ENCODE measurements at places on chromosomes 1 and 21.

- no peak for DNase-seq
Measured at GRCh38 chr1:190066011-190066410, 411.7 kb downstream of the BRINP3 start.

- no peak for DNase-seq
Measured at GRCh38 chr21:36902793-36903192, 63.7 kb downstream of the HLCS start.

DNA sequence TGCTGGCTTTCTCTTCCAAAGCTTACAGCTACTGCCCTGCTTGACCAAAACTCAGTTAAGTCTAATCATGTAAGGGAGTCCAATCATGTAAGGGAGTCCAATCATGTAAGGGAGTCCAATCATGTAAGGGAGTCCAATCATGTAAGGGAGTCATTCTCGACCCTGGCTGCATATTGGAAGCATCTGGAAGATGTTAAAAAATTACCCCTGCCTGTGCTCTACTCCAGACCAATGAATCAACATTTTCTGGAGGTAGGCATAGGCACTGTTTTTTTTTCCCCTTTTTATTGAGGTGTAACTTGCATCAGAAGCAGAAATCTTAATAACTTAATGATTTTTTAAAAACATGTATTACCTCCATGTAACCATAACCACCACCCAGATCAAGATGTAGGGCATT, 9.4 kb downstream of the PIGP start:
- no peak for DNase-seq

- DNase-seq, result no peak
Measured at GRCh38 chr1:10057343-10057742, 24.6 kb downstream of the UBE4B start.

DNA sequence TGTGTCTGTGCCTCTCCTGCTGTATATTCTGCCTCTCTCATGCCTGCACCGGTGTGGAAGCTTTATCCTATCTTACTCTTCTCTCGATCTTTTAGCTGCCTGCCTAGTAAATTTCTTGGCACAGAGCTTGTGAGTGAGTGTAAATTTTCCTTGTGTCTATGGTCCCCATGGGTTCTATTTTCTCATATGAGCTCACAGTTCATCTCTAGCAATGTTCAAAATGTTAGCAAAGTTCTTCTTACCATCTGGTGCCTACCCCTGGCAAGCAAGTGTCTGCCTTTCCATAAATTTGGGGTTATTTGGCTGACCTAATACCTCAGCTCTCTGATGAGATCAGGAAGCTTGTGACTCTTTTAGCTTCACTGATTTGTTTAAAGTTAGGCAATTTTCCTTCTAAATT, 572.1 kb upstream of the BRINP3 start:
- DNase-seq, result no peak

All from anterior cingulate cortex (tissue), 58 donors.